ENCODE measurements at places on chromosomes 16 and 17.

- peak; percentile 61 for DNase-seq
Observed at GRCh38 chr17:63841350-63842172, 924 bp downstream of the SMARCD2 start.

- no peak for DNase-seq
Observed at GRCh38 chr16:24035127-24035842, 199.5 kb downstream of the PRKCB start.

DNA sequence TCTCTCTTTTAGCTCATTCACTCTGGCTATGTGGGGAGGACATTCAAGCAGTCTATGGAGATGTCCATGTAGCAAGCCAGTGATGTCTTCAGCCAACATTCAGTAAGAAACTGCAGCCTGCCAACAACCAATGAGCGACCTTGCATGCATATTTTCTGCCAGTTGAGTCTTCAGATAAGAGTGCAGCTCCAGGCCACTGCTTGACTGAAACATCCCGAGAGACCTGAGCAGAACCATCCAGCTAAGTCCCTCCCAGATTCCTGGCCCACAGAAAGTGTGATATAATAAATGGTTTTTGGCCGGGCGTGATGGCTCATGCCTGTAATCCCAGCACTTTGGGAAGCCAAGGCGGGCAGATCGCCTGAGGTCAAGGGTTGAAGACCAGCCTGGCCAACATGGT is 10.5 kb upstream of the C17orf58 start:
- no peak for DNase-seq

DNA sequence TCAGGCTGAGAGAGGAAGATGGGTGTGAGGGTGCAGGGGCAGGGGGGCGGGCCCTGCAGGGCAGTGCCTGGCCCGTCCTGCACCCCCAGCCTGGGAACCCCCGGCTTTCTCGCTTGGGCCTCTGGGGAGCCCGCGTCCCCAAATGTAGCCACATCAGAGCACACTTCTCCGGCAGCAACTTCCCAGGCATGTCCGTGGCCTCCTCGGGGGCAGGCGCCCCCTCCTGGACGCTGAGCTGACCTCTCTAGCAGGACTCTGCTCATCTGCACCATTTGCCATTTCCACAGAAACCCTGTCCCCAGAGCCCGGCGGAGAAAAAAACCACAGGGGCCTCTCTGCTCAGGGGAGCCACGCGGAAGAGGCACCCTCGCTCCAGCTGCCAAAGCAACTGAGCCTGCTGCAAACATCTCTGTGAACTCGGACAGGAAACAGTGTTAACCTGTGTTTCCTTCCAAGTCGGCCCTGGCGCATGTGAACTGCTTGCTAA is 63.4 kb downstream of the KLHDC4 start:
- peak; percentile 44 for DNase-seq

- no peak for DNase-seq
Observed at GRCh38 chr17:73769479-73769878, 125.2 kb upstream of the SDK2 start.

DNA sequence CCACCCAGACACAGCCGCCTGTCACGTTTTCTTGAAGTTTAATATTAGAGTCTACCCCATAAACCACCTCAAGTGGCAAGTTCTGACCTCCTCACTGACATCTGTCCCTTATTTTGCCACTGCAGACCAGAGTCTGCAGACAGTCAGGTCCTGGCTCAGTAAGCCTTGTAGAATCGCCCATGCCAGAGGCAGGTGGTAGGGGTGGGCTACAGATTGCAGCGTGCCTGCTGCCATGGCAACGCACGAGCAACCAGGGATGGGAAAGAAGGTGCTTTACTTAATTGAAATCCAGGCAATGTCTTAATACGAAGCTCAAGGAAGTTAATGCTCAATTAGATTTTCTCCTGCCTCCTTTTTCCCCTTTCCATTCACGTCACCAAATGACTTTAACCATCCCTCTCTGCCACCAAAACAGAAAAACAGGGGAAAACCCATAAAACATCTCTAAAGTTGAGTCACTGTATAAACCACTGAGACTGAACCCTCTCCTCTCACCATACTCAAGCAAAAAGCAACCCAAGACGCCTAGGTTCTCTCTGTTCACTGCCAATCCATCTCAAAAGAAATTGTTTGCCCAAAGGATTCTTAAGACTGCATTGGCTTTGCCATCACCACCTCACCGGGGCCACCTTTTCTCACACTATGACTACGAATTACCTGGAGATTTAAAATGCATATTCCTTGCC is 228.8 kb downstream of the SLC39A11 start:
- no peak for DNase-seq

- DNase-seq = peak; percentile 93
Observed at GRCh38 chr16:78505544-78506366, 406.3 kb downstream of the WWOX start.

DNA sequence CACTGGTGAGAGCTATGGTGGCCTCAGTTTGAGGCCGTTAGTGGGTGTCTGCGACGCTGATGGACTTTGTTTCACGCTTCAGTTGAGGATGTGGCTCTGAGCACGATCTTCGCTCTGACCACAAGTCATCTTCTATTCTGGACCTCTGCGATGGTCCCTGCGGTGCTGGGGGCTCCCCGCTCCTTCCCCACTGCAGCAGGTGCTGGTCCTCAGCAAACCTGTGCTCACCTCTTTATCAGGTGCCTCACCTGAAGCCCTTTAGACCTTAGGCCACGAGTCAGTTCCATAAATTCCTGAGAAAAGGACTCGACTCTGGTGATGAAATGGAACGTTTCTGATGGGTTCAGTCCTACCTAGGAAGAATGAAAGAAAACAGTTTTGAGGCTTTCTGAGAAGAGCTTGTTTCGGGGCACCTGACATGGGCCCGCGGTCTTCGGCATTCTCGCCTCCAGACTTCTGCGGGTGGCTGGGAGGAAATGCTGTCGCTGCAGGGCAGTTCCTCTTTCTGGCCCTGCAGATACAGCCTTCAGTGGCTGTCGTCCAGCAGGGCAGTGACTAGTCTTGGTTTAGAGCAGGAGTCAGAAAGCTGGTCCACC is 4.7 kb downstream of the KCTD5 start:
- DNase-seq = no peak

- DNase-seq = no peak
Observed at GRCh38 chr16:53732296-53732929, 28.5 kb downstream of the FTO start.

- no peak for DNase-seq
Observed at GRCh38 chr17:31481783-31482081, 90.3 kb downstream of the RAB11FIP4 start.

Measured in tongue (tissue), 3 donors.